ENCODE measurements at places on chromosomes 4 and X. TPM values are rescaled to one million over a fixed set of nuclear protein-coding genes. Genes with fewer than 3 reads are reported as not detected.

GRCh38 chrX:2694914-2695267, 3.8 kb downstream of the CD99 start:
- no peak for DNase-seq

DNA sequence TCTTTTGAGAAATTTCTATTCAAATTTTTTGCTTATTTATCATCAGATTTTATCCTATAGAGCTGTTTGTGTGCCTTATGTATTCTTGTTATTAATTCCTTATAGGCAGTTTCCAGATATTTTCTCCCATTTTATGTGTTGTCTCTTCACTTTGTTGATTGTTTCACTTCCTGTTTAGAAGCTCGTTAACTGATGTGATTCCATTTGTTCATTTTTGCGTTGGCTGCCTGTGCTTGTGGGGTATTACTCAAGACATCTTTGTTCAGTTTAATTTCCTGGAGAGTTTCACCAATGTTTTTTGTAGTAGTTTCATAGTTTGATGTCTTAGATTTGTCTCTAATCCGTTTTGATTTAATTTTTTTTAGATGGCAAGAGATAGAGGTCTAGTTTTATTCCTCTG, 14.6 kb downstream of the ZNF718 start:
- DNase-seq, result no peak

DNA sequence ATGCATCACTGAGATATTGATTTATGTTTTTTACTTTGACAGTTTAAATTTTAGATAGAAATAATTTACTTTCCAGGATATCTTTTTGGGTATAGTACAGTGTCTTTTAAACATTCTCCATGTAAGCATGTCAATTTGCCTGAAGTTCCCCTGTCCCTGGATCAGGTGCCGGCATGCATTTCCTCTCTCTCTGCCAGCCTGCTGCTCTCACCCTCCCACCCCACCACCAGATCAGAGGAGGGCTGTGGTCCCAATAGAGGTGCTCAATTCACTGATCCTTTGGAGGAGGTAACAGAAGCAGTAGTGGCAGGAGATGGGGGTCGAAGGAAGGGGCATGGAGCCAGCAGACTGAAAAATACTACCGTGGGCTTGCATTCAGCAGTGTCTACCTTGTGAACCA, 28.3 kb upstream of the DSPP start:
- DNase-seq, result no peak

DNA sequence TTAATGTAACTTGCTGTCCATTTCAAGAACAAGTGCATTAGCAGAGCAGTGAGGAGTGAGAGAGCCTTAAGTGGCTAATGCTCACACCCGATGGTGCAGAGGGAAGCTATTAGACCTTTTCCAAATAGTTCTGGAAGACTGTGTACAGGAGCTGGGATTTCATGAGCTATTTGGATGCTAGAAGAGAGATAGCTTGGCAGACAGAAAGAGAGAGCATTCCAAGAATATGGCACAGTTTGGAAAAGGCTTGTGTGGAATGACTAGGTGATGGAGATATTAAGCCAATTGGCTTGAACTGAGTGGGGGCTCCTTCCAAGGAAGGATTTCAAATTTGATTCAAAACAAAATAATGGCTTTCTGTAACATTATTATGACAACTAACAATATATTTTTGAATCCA, 1097.2 kb upstream of the TENM3 start:
- no peak for DNase-seq

DNA sequence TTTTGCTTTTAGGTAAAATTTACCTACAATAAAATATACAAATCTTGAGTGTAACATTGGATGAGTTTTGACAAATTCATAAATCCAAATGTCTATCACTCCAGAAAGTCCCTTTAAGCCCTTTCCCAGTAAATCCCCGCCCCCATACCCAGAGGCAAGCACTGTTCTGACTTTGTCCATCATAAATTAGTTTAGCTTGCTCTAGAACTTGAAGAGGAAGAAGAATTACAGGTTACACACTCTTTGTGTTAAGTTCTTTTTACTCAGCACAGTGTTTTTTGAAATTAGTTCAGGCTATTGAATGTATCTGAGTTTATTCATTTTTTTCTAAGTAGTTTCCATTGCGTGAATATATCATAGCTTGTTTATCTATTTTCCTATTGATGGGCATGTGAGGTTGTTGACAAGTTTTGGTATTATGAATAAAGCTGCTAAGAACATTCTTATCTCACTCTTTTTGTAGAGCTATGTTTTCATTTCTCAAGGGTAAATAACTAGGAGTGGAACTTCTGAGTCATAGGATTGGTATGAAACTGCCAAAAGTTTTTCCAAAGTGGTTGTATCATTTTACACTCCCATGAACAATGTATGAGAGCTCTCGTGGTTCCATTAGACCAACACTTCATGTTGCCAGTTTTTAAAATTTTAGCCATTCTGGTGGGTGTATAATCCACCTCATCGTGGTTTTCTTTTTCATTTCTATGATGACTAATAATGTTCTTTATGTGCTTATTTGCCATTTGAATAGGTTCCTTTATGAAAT, 22.4 kb upstream of the HPSE start:
- DNase-seq, result peak; percentile 75

GRCh38 chr4:121790976-121791375, 10.1 kb upstream of the EXOSC9 start:
- no peak for DNase-seq

- DNase-seq, result no peak
These were observed 50.8 kb downstream of the GRIA2 start for GRCh38 chr4:157271166-157271869.

GRCh38 chr4:152991398-152991797, 55.3 kb downstream of the FHDC1 start:
- DNase-seq, result no peak

DNA sequence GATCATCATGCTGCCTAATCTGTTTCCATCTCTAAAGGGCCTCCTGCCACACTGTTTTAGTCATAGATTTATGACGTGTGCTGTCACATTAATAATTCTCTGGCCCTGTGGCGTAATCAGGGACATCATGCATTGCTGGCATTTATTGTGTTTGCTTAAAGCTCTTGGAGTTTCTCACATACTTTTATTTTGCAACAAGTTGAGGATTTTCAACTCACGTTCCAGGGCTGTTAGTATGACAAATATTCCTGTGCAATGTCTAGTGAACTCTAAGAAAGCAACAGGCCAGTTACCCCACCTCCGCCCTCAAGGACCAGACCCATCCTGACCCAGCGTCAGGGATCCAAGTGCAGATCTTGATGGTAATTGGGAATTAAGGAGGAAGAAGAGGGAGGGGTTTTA, 7.8 kb upstream of the PIGA start:
- peak; percentile 38 for DNase-seq

DNA sequence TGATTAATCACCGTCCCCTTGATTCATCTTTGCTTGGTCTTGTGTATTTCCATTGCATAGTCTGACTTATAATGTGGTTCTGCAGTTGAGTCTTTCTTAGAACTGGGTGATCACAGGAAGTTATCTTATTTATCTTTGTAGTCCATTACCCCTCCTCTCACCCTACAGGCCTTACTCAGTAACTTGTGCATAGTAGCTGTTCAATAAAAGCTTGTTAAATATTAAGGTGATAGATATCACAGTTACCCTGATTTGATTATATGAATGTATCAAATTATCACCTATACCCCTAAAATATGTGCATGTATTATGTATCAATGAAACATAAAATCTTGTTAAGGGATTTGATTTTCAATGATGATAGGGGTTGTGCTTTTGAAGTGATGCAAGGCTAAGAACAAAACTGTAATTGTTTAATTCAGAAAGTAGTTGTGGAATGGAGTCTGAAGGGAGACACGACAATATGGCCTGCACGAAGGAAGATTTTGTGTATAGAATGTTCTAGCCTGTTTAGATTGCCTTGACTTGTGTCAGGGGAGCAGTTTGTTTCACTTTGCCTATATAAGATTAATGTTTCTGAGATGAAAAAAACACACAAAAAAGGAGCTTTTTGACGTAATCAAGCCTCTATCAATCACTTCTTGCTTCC, 132.4 kb upstream of the LIMCH1 start:
- no peak for DNase-seq

- no peak for DNase-seq
These were observed 64.6 kb upstream of the TRPC5 start for GRCh38 chrX:112147206-112147605.

The ZCCHC18 gene
- 3.2 TPM for polyA plus RNA-seq

The COX7B2 gene
- polyA plus RNA-seq, result not detected

The PORCN gene
- polyA plus RNA-seq, result 18.0 TPM

The COPS4 gene
- 87.7 TPM for polyA plus RNA-seq

The CXCL1 gene
- 0.53 TPM for polyA plus RNA-seq

The RASL11B gene
- 0.22 TPM for polyA plus RNA-seq

The ABRAXAS1 gene
- 3.1 TPM for polyA plus RNA-seq

The CT55 gene
- not detected for polyA plus RNA-seq

The GPR50 gene
- polyA plus RNA-seq, result not detected
